ENCODE measurements at places on chromosomes 5 and 9. TPM values are rescaled to one million over a fixed set of nuclear protein-coding genes. Genes with fewer than 3 reads are reported as not detected.

DNA sequence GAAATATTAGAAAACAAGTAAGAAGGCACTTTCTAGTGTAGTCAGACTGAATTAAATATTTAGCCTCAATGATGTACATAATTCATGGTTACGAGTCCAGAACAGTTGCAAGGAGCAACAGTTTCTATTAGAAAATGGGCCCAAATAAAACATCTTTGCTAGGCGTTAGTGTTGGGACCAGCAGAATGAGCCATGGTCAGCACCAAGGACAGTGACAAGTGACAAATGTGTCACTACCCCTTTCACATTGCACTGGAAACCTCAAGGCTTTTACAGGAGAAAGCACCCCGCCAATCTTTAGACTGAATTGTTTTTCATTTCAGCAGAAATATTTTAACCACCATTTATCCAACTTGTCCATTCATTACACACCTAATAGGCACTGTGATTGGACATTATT, 301.3 kb upstream of the ADCY2 start:
- no peaks in the 10 kb centered on the region for H3K4me1 ChIP-seq
- DNase-seq = peak; percentile 3
- H3K4me3 ChIP-seq = no peak overlapping the region
- H3K27ac ChIP-seq = no peak overlapping the region
- H3K36me3 ChIP-seq = no peaks in the 10 kb centered on the region

DNA sequence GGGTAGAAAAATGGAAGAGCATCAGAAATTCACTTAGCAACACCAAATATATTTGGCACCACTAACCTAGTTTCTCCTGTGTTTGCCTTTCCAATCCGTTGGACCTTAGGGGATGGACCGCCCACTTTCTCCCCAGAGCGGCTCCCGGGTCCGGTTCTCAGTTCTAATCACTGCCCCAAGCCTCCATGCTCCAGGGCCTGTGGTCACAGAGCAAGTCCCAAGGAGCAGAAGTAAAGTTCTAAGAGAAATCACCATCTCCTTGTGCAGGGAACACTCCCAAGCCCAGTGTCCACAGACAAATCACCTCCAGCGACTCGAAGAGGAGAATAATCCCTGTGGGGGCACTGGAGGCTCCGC, 728 bp upstream of the SLC1A1 start:
- no peaks in the 10 kb centered on the region for H3K27me3 ChIP-seq
- no peaks in the 10 kb centered on the region for H3K4me1 ChIP-seq
- DNase-seq = no peak
- peak overlapping the region; percentile 73 for H3K4me3 ChIP-seq
- H3K36me3 ChIP-seq = no peaks in the 10 kb centered on the region

- no peak overlapping the region for H3K27ac ChIP-seq
- no peaks in the 10 kb centered on the region for H3K27me3 ChIP-seq
- H3K4me1 ChIP-seq = no peaks in the 10 kb centered on the region
Measured at GRCh38 chr9:99401680-99402504, 179.8 kb downstream of the SEC61B start.

- DNase-seq = no peak
- no peak overlapping the region for H3K4me3 ChIP-seq
- H3K27ac ChIP-seq = peak overlapping the region; percentile 59
- H3K4me1 ChIP-seq = peaks cover 17% of the 10 kb centered on the region
Measured at GRCh38 chr9:92712767-92713166, 42.8 kb upstream of the IPPK start.

The OTULINL gene
- total RNA-seq = not detected

DNA sequence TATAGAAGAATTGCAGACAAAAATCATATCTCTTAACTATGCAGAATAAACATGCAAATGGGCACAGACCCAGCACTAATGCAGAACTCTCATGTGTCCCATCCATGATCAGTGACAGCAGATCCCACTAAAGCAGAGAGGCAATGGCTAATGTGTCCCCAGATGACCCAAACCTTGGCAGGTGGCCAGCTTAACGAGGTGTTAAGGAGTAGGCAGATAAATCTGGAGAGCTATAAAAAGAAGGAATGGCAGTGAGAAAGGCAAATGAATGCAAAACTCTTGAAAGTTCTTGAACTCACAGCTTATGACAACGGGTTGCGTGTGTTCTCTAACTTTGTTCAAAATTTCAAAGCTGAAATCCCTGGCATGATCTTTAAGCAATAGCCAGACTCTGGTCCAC, 265.4 kb downstream of the RASEF start:
- H3K27ac ChIP-seq = no peak overlapping the region
- no peaks in the 10 kb centered on the region for H3K27me3 ChIP-seq
- no peaks in the 10 kb centered on the region for H3K36me3 ChIP-seq

The FBP2 gene
- total RNA-seq = not detected

DNA sequence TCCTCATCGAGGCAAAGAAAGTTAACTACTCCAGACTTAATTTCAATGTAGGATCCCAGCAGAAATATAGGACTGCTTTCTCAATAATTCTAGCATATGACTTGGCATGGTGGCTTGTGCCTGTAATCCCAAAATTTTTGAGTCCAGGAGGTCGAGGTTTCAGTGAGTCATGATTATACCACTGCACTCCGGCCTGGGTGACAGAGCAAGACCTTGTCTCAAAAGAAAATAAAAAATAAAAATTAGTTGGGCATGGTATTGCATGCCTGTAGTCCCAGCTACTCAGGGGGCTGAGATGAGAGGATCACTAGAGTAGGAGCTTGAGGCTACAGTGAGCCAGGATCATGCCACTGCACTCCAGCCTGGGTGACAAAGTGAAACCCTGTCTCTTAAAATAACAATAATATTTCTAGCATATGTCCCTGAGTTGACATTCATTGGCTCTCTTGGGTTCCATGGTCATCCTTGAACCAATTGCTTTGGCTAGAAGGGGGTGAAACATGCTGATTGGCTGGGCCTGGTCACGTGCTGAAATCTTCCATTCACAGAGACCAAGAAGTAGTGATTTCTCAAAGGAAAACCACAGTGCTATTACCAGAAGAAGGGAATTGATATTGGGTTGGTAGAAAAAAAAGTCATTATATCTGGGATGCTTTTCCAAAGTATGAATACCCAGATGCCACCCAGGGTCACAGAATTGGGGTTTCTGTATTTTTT, 31.6 kb upstream of the GARNL3 start:
- H3K27ac ChIP-seq = no peak overlapping the region
- peaks cover 8% of the 10 kb centered on the region for H3K36me3 ChIP-seq
- DNase-seq = no peak
- no peak overlapping the region for H3K4me3 ChIP-seq

The TLE1 gene
- 26.8 TPM for total RNA-seq

The CCDC152 gene
- not detected for total RNA-seq

The RLN2 gene
- total RNA-seq = not detected

The NRG2 gene
- total RNA-seq = 0.23 TPM

DNA sequence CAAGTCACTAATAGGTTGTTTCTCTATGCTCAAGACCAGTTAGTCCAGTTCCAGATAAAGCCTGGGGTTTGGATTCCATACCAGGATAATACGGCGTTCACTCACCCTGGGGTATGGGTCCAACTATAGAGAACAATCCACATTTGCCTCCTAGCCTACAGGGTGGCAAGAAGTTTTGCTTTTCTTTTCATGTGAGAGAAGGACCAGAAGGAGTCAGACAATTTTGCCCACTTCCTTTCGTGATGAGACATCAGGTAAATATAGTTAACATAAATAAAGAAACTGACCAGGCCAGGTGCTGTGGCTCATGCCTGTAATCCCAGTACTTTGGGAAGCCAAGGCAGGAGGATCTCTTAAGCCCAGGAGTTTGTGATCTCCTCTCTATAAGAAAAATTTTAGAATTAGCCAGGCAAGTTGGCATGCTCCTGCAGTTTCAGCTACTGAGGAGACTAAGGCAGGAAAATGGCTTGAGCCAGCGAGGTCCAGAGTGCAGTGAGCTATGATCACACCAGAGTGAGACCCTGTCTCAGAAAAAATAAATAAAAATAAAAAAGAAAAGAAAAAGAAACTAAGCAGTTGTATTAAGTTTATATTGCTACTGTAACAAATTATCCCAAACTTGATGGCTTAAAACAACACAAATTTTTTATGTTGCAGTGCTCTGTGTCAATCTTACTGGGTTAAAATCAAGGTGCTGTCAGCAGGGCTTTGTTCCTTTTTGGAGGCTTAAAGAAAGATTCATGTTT, 7.5 kb upstream of the REEP5 start:
- H3K36me3 ChIP-seq = no peaks in the 10 kb centered on the region
- H3K27ac ChIP-seq = peak overlapping the region; percentile 67
- no peak for DNase-seq
- H3K4me3 ChIP-seq = no peak overlapping the region
- peaks cover 7% of the 10 kb centered on the region for H3K4me1 ChIP-seq

The EPB41L4B gene
- total RNA-seq = 20.2 TPM

DNA sequence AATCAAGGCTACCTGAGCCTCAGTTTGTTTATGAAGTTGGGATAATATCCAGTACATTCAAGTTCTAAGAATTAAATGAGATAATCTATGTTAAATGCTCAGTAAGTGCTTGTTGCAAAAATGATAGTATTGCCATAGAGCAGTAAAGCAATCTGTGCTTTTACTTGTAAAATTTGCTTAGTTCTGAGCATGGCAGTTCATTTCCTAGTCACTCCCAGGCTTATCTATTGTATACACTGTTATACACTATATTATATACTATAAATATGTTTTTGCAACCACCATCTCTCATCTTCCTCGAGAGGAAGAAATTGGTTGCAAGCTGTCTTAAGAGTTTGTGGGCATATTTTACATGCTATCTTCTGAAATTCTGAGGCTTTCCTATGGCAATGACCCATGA, 63.4 kb downstream of the MTREX start:
- H3K4me1 ChIP-seq = no peaks in the 10 kb centered on the region
- no peaks in the 10 kb centered on the region for H3K27me3 ChIP-seq
- no peak for DNase-seq
- no peak overlapping the region for H3K27ac ChIP-seq
- H3K36me3 ChIP-seq = peaks cover 70% of the 10 kb centered on the region

GRCh38 chr9:137193771-137194170, 5.3 kb downstream of the SSNA1 start:
- no peaks in the 10 kb centered on the region for H3K27me3 ChIP-seq
- no peak overlapping the region for H3K27ac ChIP-seq
- H3K4me3 ChIP-seq = no peak overlapping the region

The ZCCHC9 gene
- 31.5 TPM for total RNA-seq

- peak overlapping the region; percentile 57 for H3K27ac ChIP-seq
- DNase-seq = peak; percentile 70
- H3K4me3 ChIP-seq = no peak overlapping the region
Measured at GRCh38 chr9:14205463-14205862, 108.5 kb downstream of the NFIB start.

DNA sequence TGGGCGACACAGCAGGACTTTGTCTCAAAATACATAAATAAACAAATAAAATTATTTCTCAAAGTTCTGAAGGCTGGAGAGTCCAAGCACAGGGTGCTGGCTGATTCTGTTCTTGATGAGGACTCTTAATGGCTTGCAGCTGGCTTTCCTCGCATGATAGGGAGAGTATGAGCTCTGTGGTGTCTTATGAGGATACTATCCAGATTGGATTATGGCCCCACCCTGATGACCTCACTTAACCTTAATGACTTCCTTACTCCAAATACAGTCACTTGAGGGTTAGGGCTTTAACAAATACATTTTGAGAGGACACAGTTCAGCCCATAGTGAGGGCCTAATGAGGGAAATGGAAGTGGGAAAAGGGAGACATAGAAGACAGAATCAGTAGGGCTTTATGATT, 87.7 kb downstream of the FOCAD start:
- H3K36me3 ChIP-seq = peaks cover 28% of the 10 kb centered on the region
- no peak for DNase-seq
- no peak overlapping the region for H3K4me3 ChIP-seq
- H3K4me1 ChIP-seq = peaks cover 5% of the 10 kb centered on the region
- no peak overlapping the region for H3K27ac ChIP-seq
- no peaks in the 10 kb centered on the region for H3K27me3 ChIP-seq

- H3K36me3 ChIP-seq = no peaks in the 10 kb centered on the region
- no peaks in the 10 kb centered on the region for H3K27me3 ChIP-seq
- H3K27ac ChIP-seq = no peak overlapping the region
- H3K4me3 ChIP-seq = no peak overlapping the region
Measured at GRCh38 chr5:40383749-40384651, 295.7 kb upstream of the PTGER4 start.
